Pulmonary artery endothelial cell (primary cell): ENCODE measurements at places on chromosomes 7 and 10.

GRCh38 chr10:74507951-74508350, 318.4 kb upstream of the KAT6B start:
- no peak for DNase-seq

DNA sequence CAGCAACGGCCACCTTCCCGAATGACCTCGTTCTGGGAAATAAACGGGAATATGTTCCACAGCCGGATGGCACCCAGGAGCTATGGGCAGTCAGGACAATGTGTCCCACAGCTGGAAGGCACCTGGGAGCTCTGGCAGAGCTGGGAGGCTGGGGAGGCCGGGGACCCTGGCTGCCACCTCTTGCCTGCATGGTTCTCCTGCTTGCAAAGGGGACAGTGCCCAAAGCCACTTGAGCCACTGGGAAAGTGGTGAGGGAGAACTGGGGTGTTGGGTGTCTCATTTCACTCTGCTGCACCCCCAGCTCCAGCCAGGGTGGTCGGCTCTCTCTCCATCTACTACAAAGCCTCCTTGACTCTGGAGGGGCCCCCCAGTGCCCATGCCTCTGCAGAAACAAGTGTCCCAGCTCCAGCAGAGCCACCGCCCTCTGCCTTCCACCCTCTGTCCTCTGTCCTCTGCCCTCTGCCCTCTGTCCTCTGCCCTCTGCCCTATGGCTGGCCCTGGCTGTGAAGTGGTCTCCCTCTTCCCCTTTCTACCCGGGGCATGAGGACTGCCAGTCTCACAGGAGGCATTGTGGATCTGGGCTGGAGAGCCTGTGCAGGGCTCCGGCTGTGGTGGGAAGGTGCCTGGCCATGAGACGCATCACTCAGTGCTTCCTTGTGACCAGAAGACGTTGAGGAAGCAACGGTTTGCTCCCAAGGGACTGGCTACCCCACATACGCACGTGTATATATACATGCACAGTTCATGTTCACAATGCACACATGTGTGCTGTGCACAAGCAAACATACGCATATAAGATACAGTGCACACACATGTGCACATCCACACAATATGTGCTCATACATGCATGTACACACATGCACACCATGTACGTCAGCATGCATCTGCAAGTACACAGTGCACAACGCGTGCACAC, 21.5 kb upstream of the INPP5A start:
- no peak for DNase-seq

GRCh38 chr7:26652401-26653100, 211.8 kb downstream of the SKAP2 start:
- no peak for DNase-seq

DNA sequence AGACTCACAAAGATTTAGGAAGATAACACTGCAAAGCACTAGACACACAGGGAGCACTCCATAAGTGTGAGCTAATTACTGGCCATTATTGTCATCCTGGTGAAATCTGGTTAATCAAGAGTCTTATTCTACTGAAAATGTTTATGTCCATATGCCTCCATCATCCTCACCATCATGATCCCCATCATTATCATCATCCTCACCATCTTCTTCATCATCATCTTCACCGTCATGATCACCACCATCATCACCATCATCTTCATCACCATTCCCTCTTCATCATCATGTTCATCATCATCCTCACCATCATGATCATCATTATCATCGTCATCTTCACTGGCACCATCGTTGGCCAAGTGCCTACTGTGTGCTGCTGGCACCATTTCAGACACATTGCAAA, 76.3 kb upstream of the CARD11 start:
- no peak for DNase-seq

GRCh38 chr7:11427686-11428273, 404.2 kb downstream of the THSD7A start:
- peak; percentile 52 for DNase-seq

GRCh38 chr7:194252-195009, 2.1 kb downstream of the FAM20C start:
- no peak for DNase-seq

- no peak for DNase-seq
Measured at GRCh38 chr7:30142710-30143109, 7.9 kb downstream of the MTURN start.

- DNase-seq, result no peak
Measured at GRCh38 chr7:77759294-77759889, 38.8 kb downstream of the TMEM60 start.

GRCh38 chr10:21530641-21531040, 3.4 kb upstream of the MLLT10 start:
- DNase-seq, result no peak

DNA sequence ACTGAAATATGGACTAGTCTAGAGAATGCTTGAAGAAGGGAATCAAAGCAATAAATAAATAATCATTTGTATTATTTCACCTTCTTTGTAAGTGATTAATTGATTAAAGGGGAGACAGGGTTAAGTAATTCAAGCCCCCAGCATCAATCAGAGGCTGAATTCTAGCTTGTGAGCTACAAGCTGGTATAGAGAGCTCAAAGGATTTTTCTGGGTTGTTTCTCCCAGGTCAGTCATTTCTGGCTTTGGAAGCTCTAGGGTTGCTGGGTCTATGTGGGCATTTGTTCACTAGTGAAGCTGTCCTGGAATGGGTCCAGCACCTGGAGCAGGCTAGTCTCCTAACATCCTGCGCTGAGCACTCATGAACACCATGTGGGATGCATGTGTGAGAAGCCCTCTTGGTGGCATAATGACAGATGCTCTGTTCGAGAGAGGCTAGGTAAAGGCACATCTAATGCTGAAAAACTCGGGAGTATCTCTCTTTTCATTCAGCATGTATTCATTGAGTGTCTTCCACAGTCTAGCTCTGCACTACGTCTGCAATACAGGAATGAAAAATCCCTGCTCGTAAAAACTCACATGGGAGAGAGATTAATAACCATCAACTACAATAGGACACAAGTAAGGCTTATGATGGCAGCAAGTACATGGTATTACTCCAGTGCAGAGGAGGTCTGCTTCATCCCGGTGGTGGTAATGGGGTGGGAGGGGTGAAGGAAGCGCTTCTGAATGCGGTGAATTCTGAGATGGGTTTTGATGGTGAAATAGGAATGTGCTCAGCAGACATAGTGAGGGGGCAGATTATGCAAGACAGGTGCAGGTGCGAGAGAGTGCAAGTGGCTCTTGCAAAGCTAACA, 68.0 kb upstream of the NRP1 start:
- DNase-seq, result no peak

GRCh38 chr7:148944935-148945934, 61.1 kb upstream of the EZH2 start:
- DNase-seq, result no peak

GRCh38 chr7:33262476-33262875, 133.1 kb downstream of the BBS9 start:
- DNase-seq, result no peak

DNA sequence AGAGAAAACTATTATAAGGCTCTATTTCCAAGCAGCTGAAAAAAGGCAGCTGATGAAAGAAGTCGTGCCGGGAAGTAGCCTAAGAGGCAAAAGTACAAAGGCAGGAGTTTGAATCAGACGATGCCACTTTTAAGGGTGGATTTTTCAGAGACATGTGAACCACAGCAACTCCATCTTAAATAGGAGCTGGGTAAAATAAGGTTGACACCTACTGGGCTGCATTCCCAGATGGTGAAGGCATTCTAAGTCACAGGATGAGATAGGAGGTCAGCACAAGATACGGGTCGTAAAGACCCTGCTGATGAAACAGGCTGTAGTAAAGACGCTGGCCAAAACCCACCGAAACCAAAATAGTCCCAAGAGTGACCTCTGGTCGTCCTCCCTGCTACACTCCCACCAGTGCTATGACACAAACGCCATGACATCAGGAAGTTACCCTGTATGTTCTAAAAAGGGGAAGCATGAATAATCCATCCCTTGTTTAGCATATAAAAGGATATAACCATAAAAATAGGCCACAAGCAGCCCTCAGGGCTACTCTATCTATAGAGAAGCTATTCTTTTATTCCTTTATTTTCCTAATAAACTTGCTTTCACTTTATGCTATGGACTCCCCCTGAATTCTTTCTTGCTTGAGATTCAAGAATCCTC, 45.5 kb upstream of the PRSS1 start:
- no peak for DNase-seq

GRCh38 chr7:77238703-77239136, 39.1 kb upstream of the FGL2 start:
- no peak for DNase-seq

GRCh38 chr7:9391221-9391620, 957.8 kb downstream of the NXPH1 start:
- DNase-seq, result no peak

- DNase-seq, result peak; percentile 5
Measured at GRCh38 chr7:27774717-27775328, 34.9 kb downstream of the TAX1BP1 start.

DNA sequence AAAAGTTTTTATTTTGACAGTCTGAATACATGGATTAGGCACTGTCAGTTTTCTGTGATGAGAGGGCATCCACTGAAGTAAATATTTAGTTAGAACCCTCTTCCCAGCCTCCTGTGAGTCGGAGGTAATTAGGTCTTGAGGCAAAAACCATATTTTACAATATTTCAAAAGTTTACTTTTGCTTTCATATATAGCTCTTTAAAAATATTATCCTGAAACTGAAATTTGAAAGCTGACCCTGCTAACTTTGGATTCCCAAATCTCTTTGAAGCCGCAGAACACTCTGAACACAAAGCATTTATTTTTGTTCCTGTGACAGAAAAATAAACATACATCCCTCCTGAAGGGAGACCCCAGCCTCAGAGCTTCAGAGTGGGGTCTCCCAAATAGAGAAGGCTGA, 317.4 kb downstream of the KIF20B start:
- DNase-seq, result no peak

DNA sequence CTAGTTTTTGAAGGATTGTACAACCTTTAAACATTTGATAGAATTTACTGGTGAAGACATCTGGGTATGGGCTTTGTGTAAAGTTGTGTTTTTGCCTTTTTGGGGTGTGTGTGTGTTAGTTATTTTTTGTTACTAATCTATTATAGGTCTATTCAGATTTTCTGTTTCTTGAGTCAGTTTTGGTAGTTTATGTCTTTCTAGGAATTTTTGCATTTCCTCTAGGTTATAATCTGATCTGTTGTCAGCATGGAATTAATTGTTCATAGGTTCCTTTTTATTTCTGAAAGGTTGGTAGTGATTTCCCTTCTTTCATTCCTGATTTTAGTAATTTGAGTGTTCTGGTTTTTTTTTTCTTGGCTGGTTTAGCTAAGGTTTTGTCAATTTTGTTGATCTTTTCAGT, 17.7 kb downstream of the SEPTIN7 start:
- DNase-seq, result no peak

DNA sequence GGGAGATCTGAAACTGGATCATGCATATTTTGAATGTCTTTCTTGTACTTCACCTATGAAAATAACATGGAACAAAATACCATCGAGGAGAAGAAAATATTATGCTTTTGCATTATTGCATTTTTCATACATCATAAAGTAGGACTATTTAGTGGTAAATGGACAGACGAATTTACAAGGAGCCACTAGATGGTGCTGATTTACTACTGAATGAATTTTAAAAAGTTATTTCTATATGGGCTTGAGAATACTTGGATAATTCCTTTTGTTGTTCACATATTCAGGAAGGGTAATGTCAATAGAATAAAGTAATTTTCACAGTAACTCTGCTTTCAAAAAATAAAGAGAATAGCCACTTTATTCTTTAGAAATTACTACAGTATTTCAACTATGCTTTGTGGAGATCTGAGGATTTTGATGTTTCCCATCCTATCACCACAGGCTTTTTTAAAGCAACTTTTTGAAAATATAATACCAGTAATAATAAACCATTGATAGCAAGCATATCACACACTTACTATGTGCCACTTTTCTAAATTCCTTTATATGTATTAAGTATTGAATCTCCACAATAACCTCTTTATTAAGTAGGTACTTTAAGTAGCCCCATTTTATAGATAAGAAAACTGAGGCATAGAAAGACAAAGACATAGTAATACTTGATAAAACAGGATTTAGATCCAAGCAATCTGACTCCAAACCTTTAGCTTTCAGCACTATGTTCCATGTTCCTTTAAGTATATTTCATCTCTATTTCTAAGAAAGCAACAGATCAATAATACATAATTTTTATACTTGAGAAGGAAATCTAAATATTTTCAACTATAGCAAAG, 38.6 kb downstream of the NEBL start:
- DNase-seq, result peak; percentile 2

- DNase-seq, result no peak
Measured at GRCh38 chr10:23432639-23433038, 6.2 kb upstream of the OTUD1 start.

GRCh38 chr7:105885387-105886111, 9.2 kb upstream of the ATXN7L1 start:
- no peak for DNase-seq

GRCh38 chr7:27177795-27178320, 3.7 kb upstream of the HOXA10 start:
- no peak for DNase-seq

GRCh38 chr10:79082631-79083596, 14.1 kb downstream of the ZMIZ1 start:
- DNase-seq, result no peak

DNA sequence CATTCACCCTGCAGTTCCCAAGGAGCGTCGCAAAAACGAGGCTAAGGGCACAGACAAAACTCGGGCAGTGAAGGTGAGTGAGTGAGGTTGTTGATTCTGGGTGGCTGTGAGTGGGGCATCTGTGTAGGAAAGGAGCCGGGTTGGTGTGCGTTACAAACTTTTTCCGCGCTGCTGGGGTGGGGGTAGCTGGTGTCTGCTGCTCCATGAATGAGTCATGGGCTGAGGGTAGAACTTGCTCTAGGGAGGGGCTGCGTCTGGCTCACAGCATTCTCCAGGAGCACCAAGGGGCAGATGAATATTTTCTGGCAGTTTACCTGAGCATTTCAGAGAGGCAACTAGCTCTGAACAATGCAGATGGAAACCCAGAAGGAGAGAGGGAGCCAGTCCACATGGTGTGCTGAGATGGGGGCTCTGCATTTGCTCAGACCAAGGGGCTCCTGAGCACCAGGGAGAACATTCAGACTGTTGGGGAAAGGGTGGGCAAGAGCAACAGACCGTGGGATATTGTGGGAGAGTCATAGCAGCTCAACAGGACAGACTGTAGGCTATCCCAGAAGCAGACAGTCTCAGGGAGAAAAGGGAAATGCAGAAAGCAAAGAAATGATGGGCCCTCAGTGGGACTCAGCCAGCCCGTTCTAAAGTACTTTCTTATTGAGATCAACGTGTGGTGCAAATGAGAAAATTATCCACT, 18.8 kb downstream of the NOBOX start:
- no peak for DNase-seq

DNA sequence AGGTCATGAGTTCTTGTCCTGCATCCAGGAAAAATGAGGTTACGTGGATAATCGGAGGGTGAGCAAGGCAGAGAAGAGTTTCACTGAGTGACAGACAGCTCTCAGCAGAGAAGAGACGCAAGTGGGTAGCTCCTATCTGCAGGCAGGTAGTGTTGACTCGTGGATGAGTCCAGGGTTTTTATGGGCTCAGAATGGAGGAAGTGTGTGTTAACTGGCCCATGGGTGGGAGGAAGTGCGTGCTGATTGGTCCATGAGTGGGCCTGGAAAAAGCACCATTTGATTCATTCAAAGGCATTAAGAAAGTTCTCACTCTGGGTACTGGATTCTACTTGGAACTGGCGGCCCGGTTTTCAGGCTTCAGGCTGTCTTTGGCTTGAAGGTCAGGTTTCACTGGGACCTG, 4.8 kb upstream of the DMTF1 start:
- no peak for DNase-seq

- no peak for DNase-seq
Measured at GRCh38 chr10:77554996-77555397, 82.6 kb downstream of the KCNMA1 start.
